ENCODE measurements at places on chromosomes 6 and 20. TPM values are rescaled to one million over a fixed set of nuclear protein-coding genes. Genes with fewer than 3 reads are reported as not detected.

The MACROD2 gene
- total RNA-seq = 0.76 TPM

The SAMD3 gene
- total RNA-seq = 1.1 TPM

The GSTA1 gene
- not detected for total RNA-seq

The PTK6 gene
- total RNA-seq = not detected

The BHLHE23 gene
- total RNA-seq = not detected

The PDYN gene
- not detected for total RNA-seq

The RHAG gene
- not detected for total RNA-seq

The SIRPB1 gene
- total RNA-seq = 4.1 TPM

The NTSR1 gene
- total RNA-seq = 0.23 TPM

The MEI4 gene
- not detected for total RNA-seq

The GGTLC1 gene
- total RNA-seq = not detected

The WFDC10B gene
- not detected for total RNA-seq

The FOXF2 gene
- total RNA-seq = not detected

The LY6G6D gene
- not detected for total RNA-seq

The PHACTR2 gene
- total RNA-seq = 121 TPM

The PRSS35 gene
- not detected for total RNA-seq

The XKR7 gene
- total RNA-seq = not detected

The CRISP3 gene
- not detected for total RNA-seq

The TMEM151B gene
- not detected for total RNA-seq

The THEMIS gene
- total RNA-seq = not detected

The GMPR gene
- total RNA-seq = 28.8 TPM

The FNDC11 gene
- 0.44 TPM for total RNA-seq

The HLA-DMB gene
- 1.8 TPM for total RNA-seq

The CAGE1 gene
- not detected for total RNA-seq

The EYA4 gene
- 0.12 TPM for total RNA-seq

The C6orf141 gene
- 28.1 TPM for total RNA-seq

The FOXA2 gene
- not detected for total RNA-seq

The ZDHHC14 gene
- 32.6 TPM for total RNA-seq

Data from glomerular endothelial cell (primary cell).